ENCODE measurements at places on chromosomes 12 and 14. TPM values are rescaled to one million over a fixed set of nuclear protein-coding genes. Genes with fewer than 3 reads are reported as not detected.

The SLC6A15 gene
- 5.3 TPM for total RNA-seq

The MMP17 gene
- total RNA-seq = 6.3 TPM

GRCh38 chr14:64639340-64639821 lies 64.8 kb upstream of the PLEKHG3 start:
- H3K27ac ChIP-seq = peak overlapping the region; percentile 62
- no peaks in the 10 kb centered on the region for H3K36me3 ChIP-seq
- no peak for DNase-seq
- H3K27me3 ChIP-seq = peaks cover 1% of the 10 kb centered on the region
- peaks cover 29% of the 10 kb centered on the region for H3K4me1 ChIP-seq
- no peak overlapping the region for H3K4me3 ChIP-seq

GRCh38 chr12:87233671-87234070 lies 795.5 kb downstream of the C12orf50 start:
- DNase-seq = no peak
- no peak overlapping the region for H3K27ac ChIP-seq
- no peaks in the 10 kb centered on the region for H3K36me3 ChIP-seq
- H3K4me1 ChIP-seq = no peaks in the 10 kb centered on the region
- H3K27me3 ChIP-seq = no peaks in the 10 kb centered on the region

DNA sequence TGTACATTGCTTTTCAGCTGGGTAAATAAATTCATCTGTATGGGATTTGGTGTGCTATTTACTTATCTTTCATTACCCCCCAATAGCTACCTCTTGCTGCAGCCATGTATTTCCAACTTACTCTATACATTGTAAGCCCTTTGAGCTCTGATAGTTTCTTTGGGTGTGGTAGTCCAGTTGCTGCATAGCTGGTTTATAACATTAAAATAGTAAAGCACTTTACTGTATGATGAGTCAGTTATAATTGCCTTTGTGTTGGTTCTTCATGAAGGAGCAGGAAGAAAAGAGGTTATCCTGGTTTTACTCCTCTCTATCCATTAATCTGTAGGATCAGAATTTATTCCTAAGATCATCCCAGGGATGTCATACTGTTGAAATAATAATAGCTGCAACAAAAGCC lies 15.7 kb downstream of the TBC1D30 start:
- no peaks in the 10 kb centered on the region for H3K4me1 ChIP-seq
- H3K27ac ChIP-seq = no peak overlapping the region
- peaks cover 1% of the 10 kb centered on the region for H3K27me3 ChIP-seq
- no peak overlapping the region for H3K4me3 ChIP-seq
